ENCODE measurements at places on chromosomes 5 and 9.
A peak's percentile ranks its signal among the peaks of the same experiment; 100 is the strongest.

DNA sequence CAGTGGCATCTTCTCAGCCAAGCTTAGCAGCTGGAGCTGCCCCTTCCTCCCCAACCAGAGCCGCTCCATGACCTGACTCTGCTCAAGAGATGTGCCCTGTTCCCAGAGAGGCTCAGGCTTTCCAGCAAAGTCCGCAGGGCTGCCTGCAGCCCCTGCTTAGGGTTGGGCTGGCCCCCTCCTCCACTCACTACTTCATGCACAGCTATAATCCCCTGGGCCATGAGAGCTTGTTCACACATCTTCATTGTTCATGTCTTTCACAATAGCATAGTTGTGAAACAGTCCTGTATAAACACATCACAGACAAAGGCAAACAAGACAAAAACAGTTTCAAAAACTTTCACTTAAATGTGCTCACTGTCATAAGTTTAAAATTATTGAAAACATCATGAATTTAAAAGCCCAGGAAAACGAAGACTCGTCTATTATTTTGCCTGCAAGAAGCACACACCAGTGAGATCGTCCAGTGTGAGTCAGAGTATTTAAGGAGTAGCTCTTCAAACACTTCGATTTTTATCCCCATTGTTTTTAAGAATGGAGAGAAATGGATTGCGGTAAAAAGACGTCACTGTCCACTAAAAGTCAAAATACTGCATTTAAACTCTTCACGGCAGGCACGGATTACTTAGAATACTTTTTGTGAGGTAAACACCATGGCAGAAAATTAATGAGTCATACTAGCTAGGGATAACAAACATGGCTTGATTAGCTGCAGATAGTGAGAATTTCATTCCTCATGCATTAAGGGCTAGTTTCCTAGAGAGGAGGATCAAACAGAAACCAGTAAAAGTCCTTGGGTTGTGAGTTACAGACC lies 40.7 kb upstream of the S1PR3 start:
- no peak for DNase-seq

- no peak for DNase-seq
Measured at GRCh38 chr5:93100976-93101375, 480.0 kb downstream of the NR2F1-AS1 start.

GRCh38 chr5:140725799-140726471 lies 25.7 kb downstream of the ZMAT2 start:
- DNase-seq, result peak; percentile 62

DNA sequence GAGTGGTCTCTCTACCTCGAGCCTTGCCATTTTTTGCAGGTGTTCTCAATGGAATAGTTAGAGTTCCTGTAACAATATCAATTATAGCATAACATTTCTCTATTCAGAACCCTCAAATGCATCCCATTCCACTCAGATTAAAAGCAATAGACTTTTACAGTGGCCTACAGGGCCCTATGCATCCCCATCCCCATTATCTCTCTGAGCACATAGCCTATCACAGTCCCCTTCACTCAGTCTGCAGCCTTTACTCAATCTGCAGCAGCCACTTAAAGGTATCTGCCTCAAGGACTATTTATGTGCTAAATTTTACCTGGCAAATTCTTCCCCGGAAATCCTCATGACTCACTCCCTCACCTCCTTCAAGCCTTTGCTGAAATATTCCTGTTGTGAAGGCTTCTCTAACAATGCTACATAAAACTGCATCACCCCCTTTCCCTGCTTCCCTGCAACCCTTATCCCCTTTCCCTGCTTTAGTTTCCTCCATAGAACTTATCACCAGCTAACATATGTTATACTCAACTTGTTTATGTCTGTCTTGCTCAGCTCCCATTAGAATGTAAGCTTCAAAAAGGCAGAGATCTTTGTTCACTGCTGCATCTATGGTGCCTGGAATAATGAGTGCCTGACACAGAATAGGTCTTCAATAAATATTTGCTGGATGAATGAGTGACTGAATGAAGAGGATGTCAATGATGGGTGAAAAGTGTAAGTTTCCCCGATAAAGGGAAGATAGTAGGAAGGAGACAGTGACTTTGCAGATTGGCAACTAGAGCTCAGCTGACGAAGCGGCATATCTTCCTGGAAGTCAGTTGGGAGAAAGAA lies 54.1 kb upstream of the ZNF366 start:
- DNase-seq, result no peak

DNA sequence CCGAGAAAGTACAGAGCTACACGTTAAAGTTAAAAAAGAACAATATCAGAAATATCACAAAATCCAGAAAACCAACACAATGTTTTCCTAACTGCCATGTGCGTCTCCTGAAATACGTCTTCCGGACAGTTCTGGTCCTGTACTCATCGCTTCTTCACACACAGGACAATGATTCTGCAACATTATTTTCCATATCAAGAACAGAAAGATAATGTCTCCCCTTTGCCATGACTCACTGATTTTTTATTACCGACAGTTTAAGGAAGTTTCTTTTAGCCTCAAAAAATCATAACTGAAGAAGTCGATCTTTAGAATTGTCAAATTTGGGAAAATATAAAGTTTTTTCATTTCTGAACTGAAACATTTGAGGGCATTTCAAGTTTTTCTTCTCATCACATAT lies 2.5 kb downstream of the TBC1D9B start:
- DNase-seq, result no peak

GRCh38 chr9:97617939-97618416 lies 15.2 kb downstream of the TSTD2 start:
- DNase-seq, result no peak

DNA sequence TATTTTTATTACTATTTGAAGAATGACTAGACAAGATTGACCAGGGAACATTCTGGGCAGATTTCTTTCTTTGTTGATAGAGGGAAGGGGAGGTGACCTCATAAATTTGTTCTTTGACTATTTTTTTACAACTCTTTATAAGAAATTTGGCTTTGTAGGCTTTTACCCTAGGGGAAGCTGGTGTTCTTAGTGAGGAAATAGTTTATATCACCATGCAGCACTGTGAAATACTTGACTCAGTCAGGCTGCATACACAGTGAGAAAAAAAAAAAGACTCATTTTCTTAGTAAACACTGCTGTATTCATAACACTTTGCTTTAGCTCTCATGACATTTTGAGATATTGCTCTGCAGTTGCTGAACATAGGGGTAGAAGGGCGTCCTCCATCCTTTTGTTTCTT lies 336.6 kb upstream of the PIK3R1 start:
- no peak for DNase-seq

GRCh38 chr5:38046103-38046502 lies 206.3 kb upstream of the GDNF start:
- DNase-seq, result no peak

- DNase-seq, result no peak
Measured at GRCh38 chr5:143284521-143284920, 119.0 kb downstream of the NR3C1 start.

- DNase-seq, result no peak
Measured at GRCh38 chr9:125878164-125878631, 131.0 kb downstream of the PBX3 start.

GRCh38 chr5:111942661-111943401 lies 185.8 kb upstream of the NREP start:
- no peak for DNase-seq

- no peak for DNase-seq
Measured at GRCh38 chr9:69811351-69811868, 9.2 kb upstream of the CFAP95 start.

DNA sequence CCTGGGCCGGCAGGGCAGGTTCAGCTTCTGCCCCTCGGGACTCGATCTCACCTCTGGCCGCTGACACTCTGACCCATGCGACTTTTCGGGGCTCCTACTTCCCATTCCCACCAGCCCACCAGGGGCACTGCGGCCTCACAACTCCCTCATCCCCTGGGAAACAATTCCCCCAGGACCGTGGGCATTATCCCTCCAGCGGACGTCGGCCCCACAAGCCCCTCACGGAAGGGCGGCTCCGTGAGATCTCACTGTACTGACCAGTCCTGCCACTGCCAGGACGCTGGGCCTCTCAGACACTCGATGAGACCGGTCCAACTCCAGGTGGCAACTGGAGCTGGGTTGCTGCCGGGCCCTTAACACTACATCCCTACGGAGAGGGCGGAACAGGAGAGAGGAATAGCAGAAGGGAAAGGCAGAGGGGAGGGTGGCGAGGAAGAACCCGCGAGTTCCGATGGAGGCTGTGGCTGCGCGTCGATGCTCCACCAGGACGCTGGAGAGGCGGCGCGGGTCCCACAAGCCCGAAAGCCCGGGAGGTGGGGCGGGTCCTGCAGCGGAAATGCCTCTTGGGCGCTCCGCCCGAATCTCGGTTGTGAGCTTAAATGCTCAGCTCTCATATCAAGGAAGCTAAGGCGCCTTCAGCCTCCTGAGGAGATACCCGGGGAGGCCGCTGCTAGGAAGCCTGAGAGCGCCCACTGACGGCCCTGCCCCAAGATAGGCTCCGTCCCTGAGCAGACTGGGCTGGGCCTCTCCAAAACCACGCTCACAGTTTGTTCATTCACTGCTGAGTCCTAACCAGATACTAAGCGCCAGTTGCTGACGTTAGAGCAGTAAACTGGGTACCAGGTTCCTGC lies 36.3 kb downstream of the VCP start:
- no peak for DNase-seq

- peak; percentile 20 for DNase-seq
Measured at GRCh38 chr5:168529374-168530234, 499 bp downstream of the FBLL1 start.

DNA sequence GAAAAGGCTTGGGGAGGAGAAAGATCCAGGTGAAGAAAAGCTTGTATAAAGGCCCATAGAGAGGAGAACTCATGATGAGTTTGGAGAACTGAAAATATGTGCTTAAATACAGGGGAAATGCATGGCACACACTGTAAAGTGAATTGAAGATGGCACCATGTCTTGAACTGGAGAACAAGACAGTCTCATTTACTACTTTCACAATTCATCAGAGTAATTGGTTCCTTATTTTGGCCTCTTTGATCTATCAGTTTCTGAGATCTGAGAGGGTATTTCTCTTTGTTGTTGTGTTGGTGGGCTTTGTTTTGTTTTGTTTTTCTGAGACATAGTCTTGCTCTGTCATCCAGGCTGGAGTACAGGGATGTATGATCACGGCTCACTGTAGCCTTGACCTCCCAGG lies 98.2 kb downstream of the CEMIP2 start:
- DNase-seq, result no peak

DNA sequence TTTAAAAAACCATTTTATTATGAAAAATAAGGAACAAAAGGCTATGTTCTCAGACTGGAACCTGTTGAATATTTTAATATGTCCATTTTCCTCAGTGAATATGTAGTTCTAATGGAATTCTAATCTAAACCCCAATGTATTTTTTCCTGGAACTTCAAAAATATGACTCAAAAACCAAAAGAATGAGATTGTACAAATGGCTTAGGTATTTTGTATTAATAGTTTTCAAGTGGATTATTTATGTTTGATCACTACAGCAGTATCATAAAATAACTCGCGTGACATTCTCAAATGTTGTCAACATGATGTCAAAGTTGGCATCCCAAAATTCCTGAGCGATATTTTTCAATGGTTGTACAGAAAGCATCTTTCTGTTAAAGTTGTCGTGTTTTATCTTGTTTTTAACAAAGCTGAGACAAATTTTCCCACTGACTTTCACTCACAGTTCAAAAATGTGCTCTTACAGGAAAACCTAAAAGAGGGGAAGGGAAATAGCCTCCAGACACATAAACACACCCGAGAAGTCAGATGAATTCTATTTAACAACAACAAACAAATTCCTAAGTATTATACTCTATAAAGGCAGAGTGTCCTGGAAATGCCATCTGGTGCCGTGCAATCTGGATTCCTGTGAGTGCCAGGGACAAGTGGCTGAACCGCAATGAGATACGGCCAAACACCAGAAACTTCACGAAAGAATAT lies 68.1 kb upstream of the TAS2R1 start:
- DNase-seq, result no peak

GRCh38 chr5:55554585-55555202 lies 19.9 kb upstream of the PLPP1 start:
- no peak for DNase-seq

- DNase-seq, result no peak
Measured at GRCh38 chr5:135058331-135058732, 24.3 kb upstream of the PITX1 start.

- DNase-seq, result no peak
Measured at GRCh38 chr5:150209099-150209635, 19.3 kb downstream of the SLC6A7 start.

DNA sequence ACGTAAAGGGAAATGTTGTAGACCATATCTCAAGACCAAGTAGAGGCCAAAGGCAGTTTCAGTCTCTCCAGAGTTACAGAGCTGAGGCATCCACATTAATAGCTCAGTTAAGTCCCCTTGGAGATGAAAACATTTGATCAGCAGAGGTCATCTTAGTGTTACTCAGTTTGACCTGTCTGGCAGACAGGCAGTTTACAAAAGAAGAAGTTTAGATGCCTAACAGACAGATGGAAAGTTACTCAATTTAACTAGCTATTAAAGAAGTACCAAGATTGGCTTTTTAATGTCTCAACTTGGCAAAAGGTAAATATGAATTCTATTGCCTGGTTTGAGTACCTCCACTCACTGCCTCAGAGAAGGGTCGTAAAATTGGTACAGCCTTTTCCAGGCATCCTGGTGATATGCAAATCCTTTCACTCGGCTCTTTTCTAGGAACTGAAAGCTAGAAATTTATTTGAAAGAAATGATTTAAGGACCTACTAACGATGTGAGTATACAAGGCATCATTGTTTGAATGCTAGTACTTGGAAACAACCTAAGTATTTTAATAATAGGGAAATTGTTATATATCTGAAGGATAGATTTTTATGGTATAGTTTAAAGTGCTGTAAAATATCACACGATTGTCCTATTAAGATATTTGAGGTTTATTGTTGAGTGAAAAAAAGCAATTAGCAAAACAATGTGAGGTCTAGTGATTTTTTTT lies 14.8 kb downstream of the ACO1 start:
- DNase-seq, result no peak

- DNase-seq, result no peak
Measured at GRCh38 chr9:4921449-4921848, 63.6 kb upstream of the JAK2 start.

- DNase-seq, result no peak
Measured at GRCh38 chr5:36908544-36909260, 32.1 kb downstream of the NIPBL start.

- no peak for DNase-seq
Measured at GRCh38 chr5:76697670-76698069, 18.3 kb upstream of the F2R start.

DNA sequence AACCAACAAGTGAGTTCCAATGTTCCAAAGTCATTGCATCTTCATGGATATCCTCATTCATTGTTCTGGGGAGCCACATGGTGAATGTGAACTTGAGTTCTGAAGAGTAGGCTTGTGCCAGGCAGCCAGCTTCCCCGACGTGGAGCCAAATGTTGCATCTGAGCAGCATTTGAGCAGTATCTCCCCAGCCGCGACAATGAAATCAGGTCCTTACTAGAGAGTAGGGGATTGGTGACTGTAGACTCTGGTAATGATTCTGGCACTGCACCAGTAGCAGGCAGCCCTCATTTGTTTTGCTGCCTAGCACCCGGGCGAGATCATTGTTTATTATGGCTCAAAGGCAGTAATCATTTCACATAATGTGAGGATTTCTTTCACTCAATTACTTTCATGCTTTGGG lies 451.4 kb upstream of the C9orf72 start:
- DNase-seq, result no peak

- peak; percentile 16 for DNase-seq
Measured at GRCh38 chr9:126240835-126241234, 85.8 kb upstream of the MVB12B start.
